ENCODE measurements at places on chromosomes 3 and 15.

DNA sequence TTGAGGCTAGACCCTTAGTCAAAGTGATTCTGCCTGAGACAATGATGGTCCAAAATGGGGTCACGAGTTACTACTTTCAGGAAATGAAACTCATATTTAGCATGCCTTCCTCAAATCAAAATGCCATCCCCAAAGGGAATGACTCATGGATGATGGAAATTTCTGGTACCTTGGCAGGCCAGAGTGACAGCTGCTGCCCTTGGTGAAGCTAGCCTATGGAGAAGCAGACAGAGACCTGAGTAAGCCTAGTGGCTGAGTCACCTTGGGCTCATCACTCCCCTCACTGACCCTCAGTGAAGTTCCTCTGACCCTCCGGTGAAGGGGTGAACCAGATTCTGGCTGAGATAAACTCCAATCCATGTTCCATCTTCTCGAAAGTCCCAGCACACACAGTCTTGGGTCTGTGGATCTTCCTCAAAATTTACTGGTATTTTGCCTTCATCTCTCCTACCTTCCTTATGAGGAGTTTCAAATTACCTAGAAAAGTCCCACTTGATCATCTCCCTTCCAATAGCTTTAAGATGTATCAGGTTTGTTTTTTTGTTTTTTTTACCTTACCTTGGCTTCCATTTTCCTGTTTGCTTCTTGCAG, 54.5 kb upstream of the ABHD17C start:
- DNase-seq = no peak

GRCh38 chr3:190579514-190580137, 65.7 kb downstream of the IL1RAP start:
- DNase-seq = no peak

GRCh38 chr3:14487086-14487485, 53.1 kb downstream of the GRIP2 start:
- DNase-seq = no peak

DNA sequence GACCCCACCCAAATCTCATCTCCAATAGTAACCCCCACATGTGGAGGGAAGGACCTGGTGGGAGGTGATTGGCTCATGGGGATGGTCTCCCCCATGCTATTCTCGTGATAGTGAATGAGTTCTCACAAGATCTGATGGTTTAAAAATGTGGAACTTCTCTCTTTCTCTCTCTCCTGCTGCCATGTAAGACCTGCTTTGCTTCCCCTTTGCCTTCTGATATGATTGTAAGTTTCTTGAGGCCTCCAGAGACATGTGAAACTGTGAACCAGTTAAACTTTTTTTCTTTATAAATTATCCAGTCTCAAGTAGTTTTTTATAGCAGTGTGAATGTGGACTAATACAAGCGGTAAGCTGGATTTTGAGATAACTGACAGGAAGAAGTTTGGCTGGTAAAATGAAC, 60.3 kb upstream of the MBNL1 start:
- no peak for DNase-seq

DNA sequence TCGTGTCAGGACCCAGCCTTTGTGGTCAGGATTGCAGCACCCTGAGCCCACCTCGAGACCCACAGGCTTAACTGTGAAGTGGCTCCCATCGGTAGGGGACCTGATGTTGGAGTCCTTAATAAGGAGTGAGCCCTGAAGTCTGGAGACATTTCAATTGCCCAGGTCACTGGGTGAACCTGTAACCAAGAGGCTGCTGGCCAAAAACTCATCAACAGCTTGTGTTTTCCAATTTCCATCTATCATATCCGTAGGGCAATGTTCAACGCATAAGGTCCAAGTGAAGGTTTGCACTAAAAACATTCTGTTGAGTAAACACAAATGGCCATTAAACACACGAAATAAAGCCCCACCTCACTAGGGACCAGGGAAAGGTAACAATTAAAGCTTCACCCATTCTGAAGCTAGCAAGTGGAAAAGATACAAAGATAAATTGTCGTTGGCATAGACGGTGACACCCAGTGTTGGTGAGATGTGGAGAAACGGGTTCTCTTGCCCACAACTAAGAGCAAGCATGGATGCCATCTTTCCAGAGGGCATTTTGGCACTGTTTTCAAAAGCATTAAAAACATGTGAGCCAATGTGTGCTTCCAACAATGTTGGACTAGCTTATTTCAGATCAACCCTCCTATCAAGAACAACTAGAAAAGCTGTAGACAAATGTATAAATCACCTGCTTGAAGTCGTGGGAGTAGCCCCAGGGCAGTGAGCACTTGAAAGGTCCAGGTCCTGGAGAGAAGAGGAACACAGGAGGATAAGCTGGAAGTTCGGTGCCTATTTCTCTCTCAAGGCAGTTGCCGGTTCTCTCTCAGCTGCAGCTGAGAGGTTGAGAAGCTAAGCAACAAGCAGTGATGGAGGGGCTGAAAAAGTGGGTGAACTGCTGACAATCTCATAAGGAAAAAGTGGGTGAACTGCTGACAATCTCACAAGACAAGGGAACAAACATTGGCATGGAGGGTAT, 56.3 kb upstream of the PCSK6 start:
- no peak for DNase-seq

GRCh38 chr3:142642956-142643355, 46.8 kb downstream of the PLS1 start:
- no peak for DNase-seq

DNA sequence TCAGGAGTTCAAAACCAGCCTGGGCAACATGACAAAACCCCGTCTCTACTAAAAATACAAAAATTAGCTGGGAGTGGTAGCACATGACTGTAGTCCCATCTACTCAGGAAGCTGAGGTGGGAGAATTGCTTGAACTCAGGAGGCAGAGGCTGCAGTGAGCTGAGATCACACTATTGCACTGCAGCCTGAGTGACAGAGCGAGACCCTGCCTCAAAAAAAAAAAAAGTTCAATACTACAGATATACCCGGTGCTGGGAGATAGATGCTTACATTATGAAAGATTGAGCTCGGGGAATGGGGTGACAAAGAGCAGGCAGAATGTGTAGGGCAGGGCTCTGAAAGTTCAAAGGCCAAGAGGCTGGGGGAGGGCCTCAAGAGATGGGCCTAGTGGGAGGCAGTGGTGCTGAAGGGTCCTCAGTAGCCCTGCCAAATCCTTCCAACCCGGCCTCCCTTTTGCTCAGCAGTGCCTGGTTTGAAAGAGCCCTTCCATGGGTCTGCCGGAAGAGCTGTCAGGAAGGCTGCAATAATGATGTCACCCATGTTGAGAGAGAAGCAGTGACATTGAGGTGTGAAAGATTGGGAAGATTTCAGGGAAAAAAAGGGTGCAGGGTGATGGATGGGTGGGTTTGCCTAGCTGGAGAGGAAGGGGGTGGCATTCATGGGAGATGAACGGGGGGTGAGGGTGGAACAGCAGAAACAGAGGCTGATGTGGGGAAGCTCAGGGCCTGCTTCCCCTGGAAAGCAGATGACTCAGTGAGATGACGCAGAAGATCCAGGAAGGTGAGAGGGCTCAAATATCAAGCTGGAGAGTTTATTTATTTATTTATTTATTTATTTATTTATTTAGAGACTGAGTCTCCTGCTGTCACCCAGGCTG, 20.0 kb upstream of the IREB2 start:
- no peak for DNase-seq

GRCh38 chr3:66989860-66990696, 8.0 kb upstream of the KBTBD8 start:
- DNase-seq = no peak

- peak; percentile 11 for DNase-seq
These were observed 25.9 kb upstream of the SPRED1 start for GRCh38 chr15:38226608-38227266.

DNA sequence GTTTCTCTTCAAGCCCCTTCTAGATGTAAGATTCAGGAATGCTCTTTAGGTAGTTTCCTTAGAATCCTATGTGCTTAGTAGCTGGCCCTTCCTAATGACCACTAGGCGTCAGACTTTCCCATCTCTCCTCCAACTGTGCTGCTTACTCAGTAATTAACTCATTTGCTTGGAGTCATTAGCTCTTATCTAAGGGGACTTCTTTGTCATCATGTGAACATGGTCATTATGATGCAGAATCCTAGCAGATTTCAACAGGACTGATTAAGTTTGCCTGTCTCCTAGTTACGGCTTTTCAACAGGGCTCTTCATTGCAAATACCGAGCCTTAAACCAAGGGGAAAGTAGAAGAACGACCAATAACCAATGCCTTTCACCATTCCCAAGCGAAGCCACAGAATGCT, 46.4 kb downstream of the GJD2 start:
- DNase-seq = peak; percentile 56

DNA sequence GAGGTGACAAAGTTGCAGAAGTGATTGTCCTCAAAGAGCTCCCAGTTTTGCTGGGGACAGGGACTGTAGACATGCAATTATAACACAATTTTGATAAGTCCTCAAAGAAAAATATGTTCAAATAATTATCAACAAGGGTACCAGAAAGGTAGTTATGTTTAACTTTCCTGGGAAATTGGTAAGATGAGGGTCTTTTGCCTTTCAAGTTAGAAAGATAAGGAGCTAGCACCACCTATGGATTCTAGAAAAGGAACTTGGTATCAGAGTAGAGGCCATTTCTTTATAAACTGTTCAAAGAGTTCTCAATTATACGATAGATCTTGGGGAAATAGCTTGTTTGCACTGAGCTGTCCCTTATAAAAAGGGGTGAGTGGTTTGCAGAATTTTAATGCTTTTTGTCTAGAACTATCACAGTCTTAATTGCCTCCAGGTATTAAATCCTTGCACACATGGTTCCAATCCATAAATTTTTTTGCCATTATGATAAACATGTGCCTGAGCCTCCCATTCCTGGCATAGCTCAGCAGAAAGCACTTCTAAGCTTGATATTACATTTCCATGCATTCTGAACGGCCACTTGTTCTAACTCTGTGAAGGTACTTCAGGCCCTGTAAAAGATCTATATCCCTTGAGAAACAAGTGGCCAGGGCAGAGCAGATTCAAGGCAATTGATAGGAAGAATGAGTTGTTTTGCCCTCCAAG, 247.5 kb upstream of the LRIG1 start:
- DNase-seq = no peak

DNA sequence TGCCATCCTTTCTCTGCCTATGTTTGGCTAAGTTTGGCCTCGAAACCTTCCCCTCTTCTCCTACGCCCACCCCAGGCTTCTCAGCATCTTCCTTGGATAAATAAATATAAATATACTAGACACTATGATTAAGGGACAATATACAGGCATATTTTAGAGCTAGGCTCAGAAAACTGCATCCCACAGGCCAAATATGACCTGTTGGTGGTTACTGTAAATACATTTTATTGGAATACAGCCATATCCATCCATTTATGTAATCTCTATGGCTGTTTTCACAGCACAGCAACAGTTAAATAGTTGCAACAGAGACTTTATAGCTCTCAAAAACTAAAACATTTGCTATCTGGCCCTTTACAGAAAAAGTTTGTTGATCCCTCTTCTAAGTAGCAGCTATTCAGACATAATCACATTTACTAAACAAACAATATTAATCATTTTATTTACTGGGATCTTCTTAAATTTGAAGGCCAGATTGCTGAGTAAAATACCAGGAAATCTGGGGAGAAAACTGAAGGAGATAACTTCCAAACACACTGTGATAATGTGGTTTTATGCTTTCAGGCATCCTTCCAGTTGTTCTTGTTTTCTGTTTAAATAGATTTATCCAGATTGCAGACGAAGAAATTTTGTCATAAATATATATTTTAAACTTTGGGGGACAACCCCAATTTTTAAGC, 269.7 kb upstream of the THRB start:
- peak; percentile 27 for DNase-seq

DNA sequence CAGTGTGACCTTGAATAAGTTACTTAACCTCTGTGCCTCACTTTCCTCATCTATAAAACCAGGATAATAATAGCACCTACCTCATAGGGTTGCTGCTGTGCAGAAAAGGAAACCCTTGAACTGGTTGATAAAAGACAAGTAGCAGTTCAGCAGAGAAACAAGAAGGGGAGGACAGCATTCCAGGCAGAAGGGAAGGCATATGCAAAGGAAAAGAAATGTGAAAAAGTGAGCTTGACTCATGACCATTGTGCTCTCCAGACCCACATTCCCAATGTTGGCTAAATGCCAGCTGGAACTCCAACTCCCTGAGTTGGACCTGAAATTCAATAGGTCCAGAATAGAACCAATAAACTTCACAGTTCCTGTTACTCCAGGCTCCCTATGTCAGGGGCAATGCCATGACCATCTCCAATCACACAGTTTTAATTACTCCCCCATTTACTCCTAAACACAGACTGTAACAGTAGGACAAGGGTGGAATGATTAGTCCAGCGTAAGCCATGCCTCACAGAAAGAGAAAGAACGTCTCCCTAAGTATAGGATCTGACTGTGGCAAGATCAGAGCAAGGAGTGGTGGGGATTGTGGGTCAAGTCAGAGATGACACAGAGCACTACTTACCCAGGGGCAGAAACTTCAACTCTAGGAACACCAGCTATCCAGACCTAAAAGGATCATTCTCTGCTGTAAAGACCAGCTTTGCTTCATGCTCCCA, 26.9 kb downstream of the PRKAR2A start:
- DNase-seq = no peak

- DNase-seq = no peak
These were observed 10.8 kb downstream of the WDR5B start for GRCh38 chr3:122405015-122405414.

GRCh38 chr15:20352241-20353200, 189.1 kb downstream of the GOLGA6L6 start:
- DNase-seq = no peak

GRCh38 chr3:140448001-140448400, 229.9 kb upstream of the TRIM42 start:
- DNase-seq = no peak

GRCh38 chr3:192122832-192123594, 604.3 kb downstream of the FGF12 start:
- no peak for DNase-seq

DNA sequence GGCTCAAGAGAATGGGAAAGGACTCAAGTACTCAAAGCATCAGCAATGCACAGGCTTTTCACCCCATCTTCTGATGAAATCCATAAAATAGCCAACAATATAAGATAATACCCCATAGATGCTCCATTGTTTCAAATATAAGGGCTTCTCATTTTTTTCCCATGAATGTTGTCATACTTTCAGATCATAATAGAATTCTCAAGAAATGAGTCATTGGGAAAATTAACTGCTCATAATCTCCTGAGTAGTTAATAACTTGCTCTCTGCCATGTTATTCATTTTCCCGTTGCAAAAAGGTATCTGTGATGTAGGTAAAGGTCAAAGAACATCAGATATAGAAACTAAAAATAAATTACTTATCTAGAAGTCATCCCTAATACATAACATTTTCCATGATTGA, 121.9 kb downstream of the NSUN3 start:
- no peak for DNase-seq

- DNase-seq = no peak
These were observed 13.7 kb upstream of the GRIP2 start for GRCh38 chr3:14553871-14554270.

GRCh38 chr3:123832692-123833397, 51.3 kb downstream of the MYLK start:
- no peak for DNase-seq

GRCh38 chr15:81812456-81812855, 233.4 kb downstream of the MEX3B start:
- no peak for DNase-seq

Measured in NCI-H1694 (cell line).